ENCODE measurements at places on chromosomes 1 and 21.

GRCh38 chr1:17912491-17912890 lies 157.4 kb downstream of the ACTL8 start:
- no peak for DNase-seq

- DNase-seq, result no peak
Measured at GRCh38 chr1:48006264-48006663, 9.1 kb upstream of the TRABD2B start.

DNA sequence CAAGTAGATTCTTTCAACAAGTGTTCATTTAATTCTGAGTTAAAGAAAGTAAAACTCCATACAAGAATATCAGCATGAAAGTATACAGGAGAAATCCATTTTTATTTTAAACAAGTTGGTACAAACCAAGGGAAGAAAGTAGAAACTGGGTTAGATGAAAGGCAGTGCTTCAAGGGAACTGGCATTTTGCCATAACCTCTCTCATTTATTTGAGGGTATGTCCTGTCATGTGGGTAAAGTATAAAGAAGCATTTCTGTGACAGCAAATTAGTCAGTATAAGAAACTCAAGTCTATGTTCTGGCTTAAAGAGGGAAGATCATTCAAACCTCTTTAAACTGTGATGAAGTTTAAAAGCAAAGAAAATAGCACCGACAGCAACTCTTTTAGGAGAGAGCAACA lies 32.0 kb downstream of the OLFM3 start:
- no peak for DNase-seq

GRCh38 chr1:94305704-94306103 lies 68.3 kb upstream of the ARHGAP29 start:
- DNase-seq, result no peak

- DNase-seq, result no peak
Measured at GRCh38 chr1:15852036-15852827, 4.7 kb downstream of the SPEN start.
